ENCODE measurements at places on chromosomes 1 and 21.
A peak's percentile ranks its signal among the peaks of the same experiment; 100 is the strongest.

DNA sequence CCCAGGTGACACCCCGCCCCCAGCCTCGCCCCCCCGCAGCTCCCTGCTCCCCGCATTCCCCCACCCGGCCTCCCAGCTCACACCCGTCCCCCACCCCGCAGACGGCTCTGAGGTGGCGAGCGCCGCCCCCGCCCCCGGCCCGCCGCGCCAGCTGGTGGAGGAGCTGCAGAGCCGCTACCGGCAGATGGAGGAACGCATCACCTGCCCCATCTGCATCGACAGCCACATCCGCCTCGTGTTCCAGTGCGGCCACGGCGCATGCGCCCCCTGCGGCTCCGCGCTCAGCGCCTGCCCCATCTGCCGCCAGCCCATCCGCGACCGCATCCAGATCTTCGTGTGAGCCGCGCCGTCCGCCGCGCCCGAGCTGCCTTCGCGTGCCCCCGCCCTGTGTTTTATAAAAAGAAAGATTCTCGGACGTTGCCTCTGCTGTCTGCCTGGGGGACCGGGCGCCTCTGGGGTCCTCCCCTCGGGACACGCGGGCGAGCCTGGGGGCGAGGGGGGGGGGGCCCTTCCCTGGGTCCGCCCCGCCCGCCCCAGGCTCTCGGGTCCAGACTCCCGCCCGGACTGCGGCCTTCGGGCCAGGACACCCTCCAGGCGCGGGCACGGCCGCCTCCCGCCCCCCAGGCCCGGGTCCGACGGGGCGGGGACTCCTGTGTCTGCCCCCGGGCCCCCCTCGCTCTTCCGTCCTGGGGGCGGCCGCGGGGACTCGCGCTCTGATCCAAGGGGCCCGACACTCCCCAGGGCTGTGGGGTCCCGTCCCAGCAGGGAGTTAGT, 1.6 kb upstream of the MMP23B start:
- peak; percentile 96 for DNase-seq

DNA sequence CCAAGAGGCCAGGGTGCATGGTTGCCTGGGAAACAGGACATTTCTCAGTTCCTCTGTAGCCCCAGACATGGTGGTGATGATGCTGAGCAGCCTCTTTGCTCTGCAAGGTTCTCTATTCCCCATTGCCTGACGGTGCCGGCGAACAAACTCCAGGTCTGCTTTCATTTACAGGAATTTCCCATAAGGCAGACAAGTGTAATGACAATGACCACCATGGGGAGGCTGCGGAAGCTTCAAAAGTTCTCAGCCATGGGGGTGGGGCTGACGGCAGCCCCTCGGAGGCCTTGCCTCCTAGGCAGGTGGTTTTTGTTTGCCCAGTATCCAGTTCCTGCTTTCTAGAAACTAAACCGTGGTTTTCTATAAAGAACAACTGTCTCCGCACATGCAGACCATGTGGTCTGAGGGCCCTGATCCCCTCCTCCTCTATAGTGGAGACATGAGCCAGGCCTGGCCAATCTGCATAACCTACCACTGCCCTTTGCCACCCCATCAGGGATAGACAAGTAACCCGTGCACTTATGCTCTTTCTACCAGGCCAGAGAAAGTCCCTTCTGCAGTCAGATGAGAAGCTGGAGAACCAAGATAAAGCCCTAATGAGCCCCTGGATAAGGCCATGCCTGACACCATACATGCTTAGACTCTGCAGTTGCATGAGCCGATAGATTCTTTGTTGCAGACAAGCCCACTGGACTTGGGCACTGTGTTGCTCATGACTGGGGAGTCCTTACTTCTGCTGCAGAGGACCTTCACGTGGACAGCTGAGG, 54.1 kb downstream of the LDLRAD2 start:
- DNase-seq: no peak

- DNase-seq: no peak
Measured at GRCh38 chr1:11248169-11248568, 14.2 kb downstream of the MTOR start.

- no peak for DNase-seq
Measured at GRCh38 chr1:207852576-207853371, 58.2 kb downstream of the CD34 start.

- peak; percentile 74 for DNase-seq
Measured at GRCh38 chr1:1290238-1290731, 10.0 kb downstream of the SCNN1D start.

DNA sequence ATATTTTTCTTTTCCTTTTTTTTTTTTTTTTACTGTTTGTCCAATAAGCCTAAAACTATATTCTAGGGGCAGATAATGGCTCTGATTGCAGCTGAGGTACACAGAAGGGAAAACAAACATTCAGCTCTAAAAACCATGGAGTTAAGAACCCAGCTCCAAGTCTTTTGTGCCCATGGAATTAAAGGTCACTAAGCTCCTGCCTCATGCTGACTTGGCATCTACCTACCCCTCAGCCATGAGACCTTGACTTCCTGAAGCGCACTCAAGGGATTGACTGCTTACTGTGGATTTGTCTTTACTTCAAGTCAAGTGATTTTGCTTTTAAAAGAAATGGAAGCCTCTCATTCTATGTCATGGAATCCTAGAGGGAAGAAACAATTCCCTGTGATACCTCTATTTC, 192.3 kb downstream of the AMY1C start:
- DNase-seq: no peak

DNA sequence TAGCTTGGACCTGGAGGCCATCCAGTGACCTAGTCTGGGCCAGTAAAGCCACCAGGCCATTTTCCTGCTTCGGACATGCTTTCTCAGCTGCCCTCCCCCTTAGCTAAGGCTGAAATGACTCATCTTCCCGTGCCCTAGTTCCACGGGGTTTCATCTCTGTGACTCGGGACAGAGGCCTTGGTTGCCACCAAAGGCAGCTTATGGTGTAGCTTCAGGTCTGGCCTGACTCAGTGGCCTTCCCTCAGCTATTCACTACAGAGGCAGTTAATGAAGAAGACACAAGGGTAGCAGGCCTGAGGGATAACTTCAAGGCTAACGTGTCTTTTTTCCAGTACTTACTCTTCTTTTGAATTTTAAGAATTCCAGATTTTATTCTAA, 82.4 kb downstream of the PBX1 start:
- DNase-seq: no peak

DNA sequence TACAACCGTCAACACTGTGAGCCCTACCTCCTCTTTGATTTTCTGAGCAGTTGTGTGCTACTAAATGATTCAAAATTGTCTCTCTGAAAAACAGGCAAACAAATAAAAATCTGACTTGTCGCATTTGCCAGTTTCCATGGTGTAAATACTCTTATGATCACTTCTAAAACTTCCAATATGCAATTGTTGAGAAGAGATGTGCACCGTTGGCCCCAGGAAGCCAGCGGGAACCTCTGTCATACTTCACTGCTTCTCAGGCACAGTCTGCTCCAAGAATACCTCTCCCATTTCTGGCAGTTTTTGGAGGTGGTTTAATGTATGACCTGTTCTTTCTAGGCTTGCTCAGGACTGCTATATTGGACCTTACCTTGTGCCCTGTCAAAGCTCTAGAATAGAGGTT, 196.0 kb upstream of the NCAM2 start:
- DNase-seq: no peak

- no peak for DNase-seq
Measured at GRCh38 chr1:235939480-235939775, 72.7 kb upstream of the LYST start.

DNA sequence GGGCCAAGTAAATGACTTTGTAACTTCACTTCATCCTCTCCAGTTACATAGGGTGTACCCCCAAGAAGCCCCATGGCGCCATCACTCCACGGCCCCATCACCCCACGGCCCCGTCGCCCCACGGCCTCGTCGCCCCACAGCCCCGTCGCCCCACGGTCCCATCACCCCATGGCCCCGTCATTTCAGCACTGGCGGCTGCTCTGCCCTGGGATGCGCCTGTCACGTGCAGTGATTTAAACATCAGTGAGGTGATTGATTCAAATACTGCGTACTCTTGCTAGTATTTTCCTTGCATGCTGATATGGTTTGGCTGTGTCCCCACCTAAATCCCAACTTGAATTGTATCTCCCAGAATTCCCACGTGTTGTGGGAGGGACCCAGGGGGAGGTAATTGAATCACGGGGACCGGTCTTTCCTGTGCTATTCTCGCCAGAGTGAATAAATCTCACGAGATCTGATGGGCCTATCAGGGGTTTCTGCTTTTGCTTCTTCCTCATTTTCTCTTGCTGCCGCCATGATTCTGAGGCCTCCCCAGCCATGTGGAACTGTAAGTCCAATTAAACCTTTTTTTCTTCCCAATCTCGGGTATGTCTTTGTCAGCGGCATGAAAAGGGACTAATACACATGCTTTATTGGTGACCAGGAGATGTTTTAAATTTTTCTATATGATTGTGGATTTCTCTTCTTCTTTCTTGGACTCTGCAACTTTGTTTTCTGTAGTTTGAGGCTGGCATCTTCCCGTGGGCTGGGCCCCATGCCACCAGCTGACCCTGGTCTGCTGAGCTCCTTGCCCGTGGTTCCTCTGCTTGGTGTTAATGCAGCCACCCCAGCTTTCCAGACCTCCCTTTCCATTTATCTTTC, 50.1 kb upstream of the PCBP3 start:
- no peak for DNase-seq

DNA sequence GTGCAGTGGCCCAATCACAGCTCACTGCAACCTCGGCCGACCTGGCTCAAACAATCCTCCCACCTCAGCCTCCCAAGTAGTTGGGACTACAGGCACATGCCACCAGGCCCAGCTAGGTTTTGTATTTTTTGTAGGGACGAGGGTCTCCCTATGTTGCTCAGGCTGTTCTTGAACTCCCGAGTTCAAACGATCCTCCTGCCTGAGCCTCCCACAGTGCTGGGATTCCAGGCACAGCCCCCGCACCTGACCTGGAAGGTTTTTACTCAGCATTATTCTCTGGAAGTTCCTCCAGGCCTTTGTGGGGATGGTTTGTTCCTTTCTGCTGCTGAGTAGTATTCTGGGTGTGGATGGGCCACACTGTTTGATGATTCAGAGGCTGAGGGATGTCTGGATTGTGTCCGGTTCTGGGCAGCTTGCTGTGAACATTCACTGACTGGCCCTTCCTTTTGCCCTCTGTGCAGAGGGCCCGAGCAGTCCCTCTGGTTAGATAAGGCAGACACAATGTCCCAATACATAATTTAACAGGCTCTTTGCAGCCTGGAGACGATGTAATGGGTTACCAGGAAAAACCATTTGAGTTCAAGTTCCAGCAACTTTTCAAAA, 6.0 kb upstream of the TRAPPC10 start:
- DNase-seq: no peak

DNA sequence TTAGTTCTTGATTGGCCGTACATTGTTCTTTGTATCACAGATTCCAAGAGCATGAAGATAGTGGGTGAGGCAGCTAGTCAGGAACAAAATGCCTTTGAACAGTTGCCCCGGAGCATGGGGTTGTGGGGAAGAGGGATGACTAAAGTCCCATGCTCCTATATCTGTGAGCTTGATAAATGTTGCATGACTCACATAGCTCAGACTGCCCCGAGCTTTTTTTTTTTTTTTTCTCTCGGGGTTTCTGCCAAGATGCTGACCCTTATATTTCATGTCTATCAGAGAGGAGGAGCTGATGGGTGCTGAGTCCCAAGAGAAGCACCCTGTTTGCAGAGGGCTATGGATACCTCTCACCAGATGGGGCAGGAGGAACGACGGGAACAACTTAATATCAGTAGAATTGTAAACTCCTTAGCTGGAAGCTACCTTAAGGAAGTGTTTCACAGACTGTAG, 40.6 kb downstream of the SRRM1 start:
- DNase-seq: no peak

DNA sequence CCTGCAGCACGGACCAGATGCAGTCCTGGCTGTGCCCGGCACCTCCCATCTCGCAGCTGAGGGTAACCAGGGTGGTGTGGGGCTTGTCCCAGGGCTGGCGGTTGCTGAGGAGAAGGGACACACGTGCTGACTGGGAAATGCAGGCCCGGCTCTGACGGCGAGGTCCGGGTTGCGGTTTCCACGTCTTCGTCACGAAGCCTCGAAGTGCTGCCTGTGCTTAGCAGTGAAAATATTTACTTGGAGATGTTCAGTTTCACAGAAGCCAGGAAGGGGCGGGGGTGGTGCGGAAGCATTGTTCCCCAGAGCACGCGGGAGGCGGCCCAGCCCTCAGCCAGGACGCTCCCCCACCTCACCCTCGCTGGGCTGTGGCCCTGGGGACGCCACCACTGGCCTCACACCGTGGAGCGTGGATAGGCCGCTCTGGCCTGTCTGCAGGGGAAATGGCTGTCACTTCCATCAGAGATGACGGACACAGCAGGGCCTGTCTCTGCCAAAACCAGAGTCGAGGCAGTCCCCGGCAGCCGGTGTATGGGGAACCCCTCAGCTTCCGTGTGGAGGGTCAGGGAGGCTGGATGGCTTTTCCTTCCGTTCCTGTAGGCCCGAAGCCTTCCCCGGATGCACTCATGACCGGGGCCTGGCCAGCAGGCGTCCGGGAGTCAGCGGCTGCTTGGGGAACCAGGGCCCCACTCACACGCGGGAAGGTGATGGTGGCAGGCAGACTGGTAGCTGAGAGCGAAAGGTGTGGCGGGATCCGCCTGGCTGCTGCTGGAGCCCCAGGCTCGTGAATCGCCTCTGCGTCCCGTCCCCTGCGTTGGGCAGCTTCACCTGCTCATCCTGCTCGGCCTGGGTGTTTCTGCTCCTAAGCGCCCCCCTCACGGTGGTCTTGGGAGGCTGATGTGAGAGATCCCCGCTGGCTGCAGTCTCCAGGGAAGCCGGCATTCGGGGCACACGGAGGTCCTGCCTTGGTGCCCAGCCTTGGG, 14.7 kb upstream of the POFUT2 start:
- DNase-seq: peak; percentile 61

- DNase-seq: no peak
Measured at GRCh38 chr1:87799451-87799850, 470.8 kb downstream of the LMO4 start.

DNA sequence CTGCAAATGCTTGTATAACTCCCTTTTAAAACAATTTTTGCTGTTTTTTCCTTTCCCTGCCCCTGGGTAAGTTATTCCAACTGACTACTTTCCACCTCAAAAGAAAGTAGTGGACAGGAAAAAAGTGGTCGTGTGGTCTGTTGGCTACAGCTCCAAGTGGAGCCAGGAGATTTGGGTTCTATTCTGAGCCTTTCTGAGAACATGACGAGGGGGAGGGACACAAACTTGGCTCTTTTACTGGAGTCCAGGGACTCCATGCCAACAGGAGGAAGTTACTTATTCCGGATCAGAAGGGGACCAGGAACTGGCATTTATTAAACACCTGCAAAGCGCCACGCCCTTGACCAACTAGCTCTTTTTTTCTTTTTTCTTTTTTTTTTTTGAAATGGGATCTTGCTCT, 79.0 kb upstream of the CAPZB start:
- no peak for DNase-seq

DNA sequence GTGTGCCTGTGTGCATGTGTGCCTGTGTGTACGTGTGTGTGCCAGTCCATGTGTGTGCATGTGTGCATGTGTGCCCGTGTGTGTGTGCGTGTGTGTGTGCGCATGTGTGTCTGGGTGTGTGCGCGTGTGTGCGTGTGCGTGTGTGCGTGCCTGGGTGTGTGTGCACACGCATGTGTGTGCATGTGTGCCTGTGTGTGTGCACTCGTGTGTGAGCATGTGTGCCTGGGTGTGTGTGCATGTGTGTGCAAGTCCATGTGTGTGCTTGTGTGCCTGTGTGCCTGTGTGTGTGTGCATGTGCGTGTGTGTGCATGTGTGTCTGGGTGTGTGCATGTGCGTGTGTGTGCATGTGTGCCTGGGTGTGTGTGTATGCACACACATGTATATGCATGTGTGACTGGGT, 28.7 kb upstream of the COL6A2 start:
- no peak for DNase-seq
